ENCODE measurements at places on chromosomes 7 and 10.

GRCh38 chr7:104135760-104136558 is 71.9 kb downstream of the ORC5 start:
- DNase-seq, result no peak

DNA sequence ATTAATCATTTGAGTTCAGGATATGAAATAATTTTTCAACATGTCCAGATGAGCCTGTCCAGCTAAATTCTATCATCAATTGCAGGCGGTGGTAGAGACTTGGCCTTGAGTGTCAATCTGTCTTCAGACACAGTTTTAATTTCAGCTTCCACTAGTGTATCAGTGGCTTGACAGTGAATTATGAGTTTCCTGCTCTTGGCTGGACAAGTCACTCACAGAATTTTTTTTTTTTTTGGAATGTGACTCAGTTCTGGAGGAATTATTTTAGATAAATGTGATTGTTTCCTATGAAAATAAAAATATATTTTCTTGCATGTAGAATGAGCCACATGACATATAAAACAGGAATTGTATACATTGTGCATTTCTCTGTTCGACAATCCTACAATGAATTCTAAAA is 319.9 kb upstream of the AKR1E2 start:
- no peak for DNase-seq

- DNase-seq, result no peak
Observed at GRCh38 chr10:115045499-115045898, 47.7 kb upstream of the ATRNL1 start.

DNA sequence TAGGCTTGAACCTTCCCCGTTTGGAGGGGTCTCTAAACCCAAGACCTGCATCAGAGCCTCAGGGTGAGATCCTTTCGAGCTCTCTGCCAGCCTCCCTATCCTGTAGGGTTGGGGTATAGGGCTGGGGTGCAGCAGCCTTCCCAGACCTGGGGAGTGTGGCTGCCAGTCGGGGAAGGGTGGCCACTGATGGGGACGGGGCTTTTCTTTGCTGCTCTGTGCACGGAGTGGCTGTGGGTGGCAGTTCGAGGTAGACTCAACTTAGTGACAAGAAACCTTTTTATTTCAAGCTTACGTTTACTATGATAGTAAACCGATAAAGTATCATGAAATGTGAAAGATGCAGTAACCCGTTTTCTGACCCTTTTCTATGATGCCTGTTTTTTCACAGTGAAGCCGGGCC is 13.0 kb downstream of the ZNF316 start:
- DNase-seq, result no peak

- DNase-seq, result no peak
Observed at GRCh38 chr7:28191751-28192150, 11.2 kb upstream of the JAZF1 start.

DNA sequence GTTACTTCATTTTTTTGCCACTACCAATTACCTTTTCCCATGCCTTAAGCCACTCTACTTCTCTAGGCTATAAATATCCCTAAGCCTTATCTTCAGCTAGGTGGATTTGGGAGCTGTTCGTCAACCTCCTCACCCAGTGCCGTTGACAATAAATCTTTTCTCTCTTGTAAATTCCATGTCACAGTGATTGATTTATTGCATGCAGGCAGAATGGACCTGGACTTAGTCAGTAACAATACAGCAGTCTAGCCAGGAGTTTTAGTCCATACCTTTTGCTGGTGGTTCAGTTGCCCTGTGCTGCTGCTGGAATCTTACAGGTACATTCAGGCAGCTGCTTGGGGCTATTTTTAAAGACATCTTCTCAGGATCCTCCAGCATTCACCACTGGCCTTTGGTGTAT is 350.5 kb upstream of the NRG3 start:
- no peak for DNase-seq

GRCh38 chr7:69211739-69212138 is 386.5 kb upstream of the AUTS2 start:
- DNase-seq, result no peak

Measured in activated naive CD4-positive, alpha-beta T cell (primary cell).